Nephron progenitor cell (in vitro differentiated cells): ENCODE measurements at places on chromosomes 13 and 19.

DNA sequence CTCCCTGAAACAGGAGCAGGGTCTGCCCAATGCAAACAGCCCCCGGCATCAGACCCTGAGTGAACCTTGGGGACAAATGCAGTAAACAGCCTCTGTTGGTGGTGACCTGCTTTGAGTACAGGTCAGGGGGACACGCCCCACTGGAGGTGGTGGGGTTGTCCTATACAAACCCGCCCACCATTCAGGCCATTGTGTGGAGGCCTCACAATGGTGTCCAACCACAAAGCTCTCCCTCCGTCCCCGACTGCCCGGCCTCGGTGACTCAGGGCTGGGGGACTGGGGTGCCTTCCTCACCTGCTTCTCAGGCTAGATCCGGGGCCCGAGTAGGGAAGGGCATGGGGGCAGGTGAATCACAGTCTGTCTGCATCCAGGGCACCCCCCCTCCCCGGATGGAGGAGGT, 1.5 kb downstream of the MUC16 start:
- no peak for DNase-seq

DNA sequence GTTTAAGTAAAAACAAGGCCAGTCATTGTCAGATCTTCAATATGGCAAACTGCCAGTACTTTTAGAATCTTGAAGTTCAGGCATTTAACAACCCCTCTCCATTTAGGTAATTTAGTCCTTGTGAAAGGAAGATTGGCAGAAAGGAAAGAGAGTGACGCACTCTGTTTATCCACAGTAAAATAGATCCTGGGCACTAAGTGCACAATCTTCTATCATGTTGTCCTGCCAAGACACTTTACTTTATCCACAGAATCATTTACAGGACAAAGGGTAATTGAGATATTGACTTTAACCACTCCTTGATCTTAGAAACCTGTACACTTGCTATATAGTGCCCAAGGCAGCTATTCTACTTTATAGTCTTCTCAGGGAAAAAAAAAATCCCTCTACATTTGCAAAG, 786.4 kb upstream of the SLITRK1 start:
- DNase-seq: no peak

DNA sequence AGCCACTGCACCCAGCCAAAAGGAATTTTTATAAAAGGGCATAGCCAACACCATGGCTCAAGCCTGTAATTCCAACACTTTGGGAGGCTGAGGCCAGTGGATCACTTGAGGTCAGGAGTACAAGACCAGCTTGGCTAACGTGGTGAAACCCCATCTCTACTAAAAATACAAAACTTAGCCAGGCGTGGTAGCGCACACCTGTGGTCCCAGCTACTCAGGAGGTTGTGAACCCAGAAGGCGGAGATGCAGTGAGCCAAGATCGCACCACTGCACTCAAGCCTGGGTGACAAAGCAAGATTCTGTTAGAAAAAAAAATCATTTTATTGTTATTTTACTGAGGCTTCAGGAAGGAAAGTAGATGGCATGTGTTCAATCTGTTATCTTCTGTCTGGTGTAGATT, 31.3 kb upstream of the FOXO1 start:
- DNase-seq: no peak

DNA sequence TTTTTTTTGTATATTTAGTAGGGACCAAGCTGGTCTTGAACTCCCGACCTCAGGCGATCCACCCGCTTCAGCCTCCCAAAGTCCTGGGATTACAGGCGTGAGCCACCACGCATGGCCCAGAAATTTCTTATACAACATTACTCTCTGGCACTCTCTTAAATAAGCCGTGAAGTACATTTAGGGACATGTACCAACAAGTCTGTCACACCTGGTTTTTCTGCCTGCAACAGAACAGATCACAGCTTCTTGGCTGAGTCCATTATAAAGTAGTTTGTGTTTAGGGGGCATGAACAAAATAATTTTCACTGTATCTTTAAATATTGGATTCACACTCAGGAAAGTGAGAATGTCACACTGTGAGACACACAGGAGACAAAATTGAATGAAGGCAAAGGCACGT, 1567.3 kb downstream of the SLITRK5 start:
- no peak for DNase-seq

DNA sequence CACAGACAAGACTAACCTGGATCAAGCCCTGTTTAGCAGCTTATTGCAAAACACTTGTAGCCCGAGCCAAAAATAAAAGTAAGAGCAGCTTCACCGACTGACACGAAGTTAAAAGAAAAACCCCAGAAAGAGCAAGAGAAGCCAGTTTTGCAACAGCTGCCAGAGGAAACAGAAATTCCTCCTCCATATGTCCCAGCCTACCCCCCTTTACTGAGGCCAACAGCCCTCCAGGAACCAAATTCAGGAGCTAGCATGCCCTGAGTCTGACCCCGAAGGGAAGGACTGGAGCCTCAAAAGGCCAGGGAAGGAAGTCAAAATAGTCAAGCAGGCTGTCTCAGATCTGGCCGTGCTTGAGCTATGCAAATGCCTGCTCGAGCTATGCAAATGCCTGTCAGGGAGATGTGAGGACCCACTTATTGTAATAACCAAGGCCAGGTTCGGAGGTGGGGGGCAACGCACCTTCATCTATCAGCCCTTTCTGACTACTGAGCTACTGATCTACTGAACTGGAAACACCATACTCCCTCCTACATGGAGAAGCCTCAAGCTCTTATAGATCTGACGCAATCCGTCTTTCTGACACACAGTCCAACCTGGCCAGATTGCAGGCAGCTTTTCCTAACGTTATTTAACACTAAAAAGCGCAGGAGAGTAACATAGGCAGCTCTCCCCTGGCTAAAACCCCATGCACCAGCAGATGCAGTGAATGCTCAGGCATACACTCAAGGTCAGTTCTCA, 6.7 kb downstream of the SIGLEC11 start:
- no peak for DNase-seq

GRCh38 chr13:40605573-40605972, 60.9 kb downstream of the FOXO1 start:
- no peak for DNase-seq

DNA sequence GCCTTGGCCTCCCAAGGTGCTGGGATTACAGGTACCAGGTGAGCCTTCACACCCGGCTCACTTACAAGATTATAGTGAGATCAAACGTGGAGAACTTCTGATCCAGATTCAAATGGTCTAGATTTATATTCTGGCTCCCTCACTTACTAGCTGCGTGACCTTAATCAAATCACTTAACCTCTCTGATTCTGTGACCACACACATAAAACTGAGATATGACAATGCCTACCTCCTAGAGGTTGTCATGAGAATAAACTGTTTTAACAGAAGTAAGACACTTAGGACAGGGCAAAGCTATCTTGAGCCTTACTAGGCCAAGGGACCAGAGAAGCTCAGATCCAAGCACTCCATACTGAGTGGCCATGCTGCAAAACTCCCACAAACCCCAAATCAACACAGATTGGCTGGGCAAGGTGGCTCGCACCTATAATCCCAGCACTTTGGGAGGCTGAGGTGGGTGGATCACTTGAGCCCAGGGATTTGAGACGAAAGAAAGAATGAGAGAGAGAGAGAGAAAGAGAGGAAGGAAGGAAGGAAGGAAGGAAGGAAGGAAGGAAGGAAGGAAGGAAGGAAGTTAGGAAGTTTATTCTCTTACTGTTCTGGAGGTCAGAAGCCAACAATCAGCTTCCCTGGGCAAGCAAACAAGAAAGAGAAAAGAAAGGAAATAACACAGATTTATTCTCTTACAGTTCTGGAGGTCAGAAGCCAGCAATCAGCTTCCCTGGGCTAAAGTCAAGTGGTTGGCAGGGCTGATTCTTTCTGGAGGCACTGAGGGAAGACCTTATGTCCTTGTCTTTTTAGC, 46.1 kb upstream of the MAP3K10 start:
- DNase-seq: no peak

GRCh38 chr13:109941221-109941620, 154.8 kb upstream of the IRS2 start:
- DNase-seq: no peak

GRCh38 chr13:48531416-48532255, 1.2 kb downstream of the RCBTB2 start:
- DNase-seq: no peak

DNA sequence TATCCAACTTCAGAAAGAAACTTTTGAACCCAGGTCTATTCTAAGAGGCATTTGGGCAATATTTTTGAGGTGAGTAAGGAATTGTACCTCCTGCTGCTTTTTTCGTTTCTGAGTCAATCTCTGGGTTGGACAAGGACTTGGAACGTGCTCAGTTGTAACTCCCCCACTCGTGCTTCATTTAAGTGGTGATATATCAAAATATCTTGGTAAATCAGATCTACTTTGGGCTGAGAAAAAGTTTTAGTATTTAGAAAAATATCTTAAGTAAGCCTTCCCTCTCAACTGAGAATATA, 728.9 kb downstream of the EFNB2 start:
- DNase-seq: no peak

GRCh38 chr13:90455067-90455466, 892.4 kb upstream of the MIR17HG start:
- DNase-seq: no peak

- DNase-seq: no peak
Observed at GRCh38 chr13:110017379-110017778, 231.0 kb upstream of the IRS2 start.

GRCh38 chr13:56424246-56424645, 716.5 kb upstream of the PRR20A start:
- DNase-seq: no peak

DNA sequence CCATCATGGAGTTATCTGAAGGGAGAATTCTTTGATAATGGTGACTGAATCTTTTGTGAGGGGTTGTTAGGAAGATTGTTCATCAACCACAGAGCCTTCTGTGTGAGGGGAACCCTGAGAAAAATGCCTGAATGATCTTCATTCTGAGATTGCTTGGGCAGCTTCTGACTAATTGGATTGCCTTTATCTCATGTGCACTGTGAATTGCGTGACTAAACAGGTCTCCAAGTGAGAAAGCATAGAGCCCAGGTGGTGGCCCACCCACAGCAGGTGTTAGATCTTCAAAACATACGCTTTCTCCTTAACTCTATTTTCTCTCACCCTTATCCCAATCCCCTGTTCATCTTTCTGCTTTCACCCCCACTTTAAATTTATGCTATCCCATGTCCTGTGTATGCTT, 58.3 kb downstream of the DOCK9 start:
- no peak for DNase-seq

GRCh38 chr13:75766636-75767035, 130.5 kb downstream of the LMO7 start:
- DNase-seq: no peak

DNA sequence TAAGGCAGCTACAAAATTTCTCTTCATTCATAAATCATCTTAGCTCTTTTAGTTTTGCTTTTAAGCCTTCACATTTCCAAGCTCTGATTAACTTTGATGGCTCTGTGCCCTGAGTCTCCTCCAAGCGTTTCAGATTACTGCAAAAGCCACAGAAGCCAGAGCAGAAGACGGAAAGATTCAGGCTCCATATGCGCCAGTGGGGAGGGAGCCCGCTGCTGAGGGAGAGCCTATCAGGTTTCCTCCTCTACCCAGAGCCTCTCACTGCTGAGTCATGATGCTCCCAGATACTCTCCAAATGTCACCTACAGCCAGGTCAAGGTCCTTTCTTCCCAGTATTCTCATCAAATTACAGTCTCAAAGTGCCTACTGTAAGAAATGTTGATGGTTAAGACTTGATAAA, 193.6 kb downstream of the RAP2A start:
- peak; percentile 36 for DNase-seq

- no peak for DNase-seq
Observed at GRCh38 chr13:101121608-101122007, 294.7 kb downstream of the NALCN start.

DNA sequence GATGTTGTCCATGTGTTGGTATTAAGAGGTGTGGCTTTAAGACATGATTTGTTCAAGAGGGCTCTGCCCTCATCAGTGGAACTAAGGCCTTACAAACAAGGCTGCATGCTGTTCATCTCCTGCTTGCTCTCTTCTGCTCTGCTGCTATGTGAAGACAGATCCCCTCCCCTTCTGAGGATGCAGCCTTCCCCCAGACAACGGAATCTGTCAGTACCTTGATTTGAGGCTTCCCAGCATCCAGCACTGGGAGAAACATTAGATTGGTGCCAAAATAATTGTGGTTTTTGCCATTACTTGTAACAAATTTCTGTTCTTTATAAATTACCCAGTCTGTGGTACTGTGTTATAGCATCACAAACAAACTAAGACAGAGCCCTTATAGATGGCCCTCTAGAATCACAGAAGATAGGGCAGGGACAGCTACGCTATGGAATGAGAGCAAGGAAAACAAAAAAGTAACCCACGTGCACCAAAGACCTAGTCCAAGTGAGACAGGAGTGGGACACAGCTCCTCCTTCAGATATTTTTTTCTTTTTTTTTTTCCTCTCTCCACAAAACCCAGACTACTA, 151.5 kb upstream of the RXFP2 start:
- no peak for DNase-seq

DNA sequence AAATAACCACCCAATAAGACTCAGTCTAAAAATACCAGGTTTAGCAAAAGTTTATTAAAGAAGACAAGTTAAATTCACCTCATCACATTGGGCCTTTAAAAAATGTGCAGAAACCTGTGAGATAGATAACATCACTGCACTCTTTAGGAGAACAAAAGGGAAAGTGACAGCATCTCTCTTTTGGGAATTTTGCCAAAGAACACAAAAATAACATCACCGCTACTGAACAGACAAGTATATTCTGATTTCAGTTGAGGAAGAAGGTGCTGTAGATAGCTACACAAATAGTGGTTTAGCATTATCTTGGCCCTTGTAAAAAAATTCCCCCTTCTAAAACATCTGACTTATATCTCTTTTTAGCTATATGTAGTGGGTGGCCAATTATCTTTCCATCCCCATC, 244.7 kb downstream of the VWA8 start:
- DNase-seq: no peak

DNA sequence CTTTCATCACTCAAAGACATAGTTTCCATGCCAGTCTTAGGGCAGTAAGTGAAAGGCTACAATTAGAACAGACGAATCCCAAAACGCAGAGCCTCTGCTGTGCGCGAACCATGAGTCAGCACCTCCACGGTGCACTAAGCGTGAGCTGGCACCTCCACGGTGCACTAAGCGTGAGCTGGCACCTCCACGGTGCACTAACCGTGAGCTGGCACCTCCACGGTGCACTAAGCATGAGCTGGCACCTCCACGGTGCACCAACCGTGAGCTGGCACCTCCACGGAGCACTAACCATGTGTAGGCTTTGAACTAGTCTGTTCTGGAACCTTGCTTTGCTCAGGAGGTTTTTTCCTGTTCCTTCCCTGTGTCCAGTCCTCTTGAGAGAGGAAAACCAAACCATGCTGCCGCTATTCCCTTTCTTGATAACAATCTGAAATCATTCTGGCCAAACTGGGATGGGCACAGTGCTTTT, 120.6 kb downstream of the IRS2 start:
- no peak for DNase-seq

DNA sequence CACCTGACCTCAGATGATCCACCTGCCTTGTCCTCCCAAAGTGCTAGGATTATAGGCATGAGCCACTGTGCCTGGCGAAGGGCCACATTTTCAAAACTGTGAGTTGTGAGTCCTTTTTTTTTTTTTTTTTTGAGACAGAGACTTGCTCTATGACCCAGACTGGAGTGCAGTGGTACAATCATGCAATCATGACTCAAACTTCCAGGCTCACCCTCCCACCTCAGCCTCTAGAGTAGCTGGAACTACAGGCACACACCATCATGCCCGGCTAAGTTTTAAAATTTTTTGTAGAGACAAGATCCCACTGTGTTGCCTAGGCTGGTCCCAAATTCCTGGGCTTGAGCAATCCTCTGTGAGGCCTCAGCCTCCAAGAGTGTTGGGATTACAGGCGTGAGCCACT, 3.8 kb upstream of the MYPOP start:
- DNase-seq: no peak

GRCh38 chr13:68030152-68030809, 800.1 kb upstream of the PCDH9 start:
- no peak for DNase-seq

- no peak for DNase-seq
Observed at GRCh38 chr19:19823916-19824315, 2.4 kb upstream of the ZNF506 start.
